ENCODE measurements at places on chromosomes 4 and X.
A peak's percentile ranks its signal among the peaks of the same experiment; 100 is the strongest.

GRCh38 chr4:116358633-116359222, 726.6 kb downstream of the TRAM1L1 start:
- DNase-seq = no peak

- no peak for DNase-seq
These were observed 189.8 kb upstream of the AFF2 start for GRCh38 chrX:148310426-148311165.

DNA sequence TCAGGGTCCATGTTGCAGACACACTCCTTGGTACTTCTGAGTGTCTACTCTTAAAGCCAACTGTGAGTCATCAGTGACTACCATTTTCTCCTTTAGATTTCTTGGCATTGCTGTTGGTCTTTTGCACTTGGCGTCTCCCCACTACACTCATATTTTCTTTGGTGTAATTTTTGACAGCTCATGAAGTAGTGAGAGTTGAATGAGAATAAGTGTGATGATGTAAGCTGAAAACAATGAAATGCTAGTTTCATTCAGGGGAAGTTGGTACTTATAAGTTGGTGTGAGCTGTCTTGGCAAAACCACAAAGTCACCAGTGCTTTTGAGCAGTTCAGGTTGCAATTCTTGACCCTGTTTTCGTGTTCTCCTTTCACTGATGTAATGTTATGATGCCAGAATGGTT, 142.9 kb upstream of the ARX start:
- no peak for DNase-seq

DNA sequence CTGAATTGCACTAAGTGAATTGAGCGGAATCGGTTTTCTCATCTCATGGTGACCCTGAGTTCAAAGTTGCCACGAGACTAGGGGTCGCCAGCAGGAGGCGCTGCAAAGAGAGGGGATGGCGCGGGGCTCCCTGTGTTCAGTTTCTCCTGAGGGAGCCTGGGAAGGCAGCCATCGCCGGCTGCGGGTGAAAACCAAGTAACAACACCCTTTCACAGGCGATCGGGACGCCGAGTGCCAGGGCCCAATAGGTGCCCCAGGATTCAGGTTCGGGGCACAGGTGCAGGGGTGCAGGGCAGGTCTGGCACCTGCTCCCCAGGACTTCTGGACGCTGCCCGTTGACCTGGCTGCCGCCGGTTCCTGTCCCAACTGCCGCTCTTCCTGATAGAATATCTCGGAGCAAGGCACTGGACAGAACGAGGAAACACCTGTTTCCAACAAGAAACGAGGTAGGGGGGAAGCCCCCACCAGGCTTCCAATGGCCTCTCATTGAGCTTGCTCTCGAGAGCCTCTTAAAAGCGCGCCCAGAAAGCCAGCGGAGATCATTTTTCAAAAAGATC, 1.1 kb upstream of the FGF16 start:
- DNase-seq = no peak

DNA sequence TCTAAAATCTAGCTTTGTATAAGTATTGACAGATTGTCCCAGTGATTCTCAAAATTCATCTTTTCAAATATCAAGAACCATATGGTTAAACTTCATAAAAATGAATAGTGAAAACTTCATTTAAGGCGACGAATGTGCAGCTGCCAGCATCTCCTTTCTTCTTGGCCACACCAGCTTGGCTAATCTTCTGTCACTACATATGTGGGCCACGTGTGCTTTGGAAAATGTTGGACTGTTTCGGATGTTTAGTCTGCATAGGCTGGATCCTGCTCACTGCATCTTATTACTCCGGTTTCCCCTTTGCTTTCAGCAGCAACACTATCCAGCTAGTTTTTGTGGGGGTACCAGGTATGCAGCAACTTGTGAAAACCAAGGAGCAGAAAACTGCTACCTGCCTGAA, 221.9 kb downstream of the BMPR1B start:
- no peak for DNase-seq

DNA sequence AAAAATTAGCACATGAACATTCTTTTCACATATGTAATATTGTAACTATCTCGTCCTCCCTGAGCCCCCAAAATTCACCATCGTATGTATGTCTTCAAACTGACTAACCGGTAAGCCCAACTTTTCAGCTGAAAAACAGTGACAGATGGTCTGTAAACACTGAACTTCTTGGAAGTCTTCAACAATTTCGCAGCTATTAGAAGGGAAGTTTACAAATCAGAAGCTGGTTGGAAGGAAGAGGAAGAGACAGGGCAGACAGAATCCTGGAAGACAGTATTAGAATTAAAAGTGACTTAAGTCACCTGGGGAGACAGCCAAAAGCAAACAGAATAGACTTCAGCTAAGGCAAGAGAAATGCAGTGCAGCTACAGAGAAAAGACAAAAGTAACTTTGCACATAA, 858.4 kb downstream of the ADGRL3 start:
- DNase-seq = no peak

DNA sequence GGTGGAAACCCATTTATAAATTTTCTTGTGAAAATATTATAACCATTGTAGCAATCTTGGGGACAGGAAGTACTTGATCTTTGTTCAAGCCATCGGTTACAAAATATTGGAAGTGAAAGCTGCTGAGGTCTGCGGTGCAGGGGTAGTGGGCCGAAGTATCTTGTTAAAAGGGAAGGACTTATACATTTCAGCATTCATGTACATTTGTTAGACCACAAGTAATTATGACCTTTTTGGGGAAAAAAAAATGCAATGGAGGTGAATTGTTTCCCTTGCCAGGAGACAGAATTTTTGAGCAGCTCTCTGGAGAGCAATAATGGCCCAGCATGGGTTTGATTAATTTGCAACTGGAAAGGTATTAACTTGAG, 121.3 kb downstream of the EGF start:
- DNase-seq = no peak

- no peak for DNase-seq
These were observed 144.8 kb downstream of the PAPSS1 start for GRCh38 chr4:107575243-107575642.

DNA sequence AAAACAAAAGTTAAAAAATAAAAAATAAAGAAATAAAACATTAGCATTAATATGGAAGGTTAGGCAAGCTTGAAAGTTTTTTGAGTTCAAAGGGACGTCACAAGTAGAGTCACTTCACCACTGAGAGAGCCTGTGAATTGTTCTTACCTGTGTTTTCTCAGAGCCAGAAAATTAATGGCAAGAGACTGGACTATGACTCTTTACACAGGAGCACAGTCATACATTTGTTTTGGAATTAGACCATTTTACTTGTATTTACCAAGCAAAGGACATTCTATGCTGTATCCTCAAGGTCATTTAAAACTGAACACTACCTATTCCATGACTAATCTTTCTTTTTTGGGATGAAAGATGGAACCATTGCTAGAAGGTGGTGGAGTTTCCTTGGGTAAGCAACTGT, 346.1 kb downstream of the FAM47B start:
- no peak for DNase-seq

DNA sequence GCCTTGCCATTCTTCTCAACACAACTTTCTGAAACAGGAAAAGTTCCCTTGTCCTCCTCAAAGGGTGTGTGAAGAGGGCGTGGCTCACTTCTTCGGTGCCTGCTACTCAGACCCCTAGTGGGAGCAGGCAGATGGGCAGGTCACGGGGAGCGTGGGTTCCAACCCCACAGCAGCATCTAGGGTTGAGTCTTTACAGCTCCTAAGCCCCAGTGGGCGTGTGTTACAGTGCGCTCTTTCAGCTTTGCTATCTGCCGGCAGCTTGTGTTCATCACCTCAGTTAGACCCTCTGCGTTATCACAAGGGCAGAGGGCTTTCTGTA, 57.5 kb upstream of the KLF3 start:
- DNase-seq = no peak

- no peak for DNase-seq
These were observed 114.8 kb upstream of the ADRA2C start for GRCh38 chr4:3651267-3651845.

DNA sequence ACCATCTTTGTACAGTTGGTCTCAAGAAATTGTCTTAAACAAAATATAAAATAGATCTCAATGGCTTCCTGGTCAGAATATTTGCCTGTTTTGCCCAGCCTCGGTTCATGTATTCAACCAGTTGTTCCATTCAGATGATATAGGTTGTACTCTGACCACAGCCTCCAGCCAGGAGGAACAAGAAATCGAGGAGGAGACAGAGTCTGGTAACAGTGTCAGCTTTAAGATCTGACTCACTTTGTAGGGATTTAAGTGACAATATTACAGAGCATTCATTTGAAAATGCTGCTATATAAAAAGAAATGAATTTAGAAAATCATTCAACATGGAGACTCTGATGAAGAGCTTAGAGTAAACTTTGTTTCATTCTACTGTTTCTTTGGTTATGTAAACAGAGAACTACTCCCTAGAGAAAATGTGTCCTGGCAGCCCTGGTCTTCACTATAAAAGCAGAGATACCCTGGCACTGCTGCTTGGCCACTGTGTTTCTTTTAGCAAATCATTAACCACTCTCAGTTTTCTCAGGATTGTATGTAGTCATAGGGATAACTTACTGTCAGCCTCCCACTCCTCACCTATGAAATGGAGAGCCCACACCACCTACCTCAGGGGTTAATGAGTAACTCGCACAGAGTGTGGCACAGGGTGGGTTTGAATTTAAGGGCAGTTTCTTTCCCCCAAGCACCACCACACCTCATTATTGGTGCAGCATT, 53.5 kb downstream of the PAGE2 start:
- no peak for DNase-seq

GRCh38 chr4:113758372-113758771, 3.2 kb downstream of the CAMK2D start:
- DNase-seq = no peak

GRCh38 chrX:130170752-130171445, 863 bp upstream of the RAB33A start:
- DNase-seq = peak; percentile 11

DNA sequence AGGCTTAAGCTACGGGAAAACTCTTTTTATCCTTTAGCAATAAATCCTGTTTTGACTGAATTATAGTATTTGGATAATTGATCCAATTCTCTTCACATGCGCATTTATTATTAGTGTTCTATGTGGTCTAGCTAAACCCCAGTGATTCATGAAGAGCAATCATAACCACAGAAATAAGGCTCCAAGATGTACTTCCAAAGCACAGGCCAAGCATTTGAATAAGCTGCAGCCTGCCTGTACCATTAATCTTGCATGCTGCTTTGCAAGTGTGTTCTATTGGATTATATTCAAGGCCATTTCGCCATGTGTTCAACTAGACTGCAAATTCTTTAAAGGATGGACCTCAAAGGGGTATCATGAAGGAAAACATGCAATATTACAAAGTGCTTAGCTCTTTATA, 385.2 kb upstream of the FAT1 start:
- DNase-seq = no peak

DNA sequence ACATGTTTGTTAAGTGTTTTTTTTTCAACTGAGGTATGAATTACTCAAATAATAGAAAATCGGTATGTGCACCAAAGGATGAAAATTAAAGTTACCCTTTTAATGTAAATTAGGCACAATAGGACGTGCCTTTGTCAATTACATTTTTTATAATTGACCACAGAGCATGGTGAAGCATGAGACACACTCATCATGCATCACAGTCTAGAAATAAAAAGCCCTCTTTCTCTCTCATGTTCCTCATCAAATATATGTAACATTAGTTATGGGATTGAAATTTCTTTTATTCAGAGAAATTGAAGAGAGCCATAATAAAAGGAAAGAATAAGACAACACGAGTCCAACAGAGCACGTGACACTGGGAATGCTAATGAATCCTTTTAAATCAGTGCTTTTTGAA, 3.5 kb downstream of the GNRHR start:
- no peak for DNase-seq

- DNase-seq = no peak
These were observed 247.9 kb downstream of the CCSER1 start for GRCh38 chr4:90375081-90375480.

DNA sequence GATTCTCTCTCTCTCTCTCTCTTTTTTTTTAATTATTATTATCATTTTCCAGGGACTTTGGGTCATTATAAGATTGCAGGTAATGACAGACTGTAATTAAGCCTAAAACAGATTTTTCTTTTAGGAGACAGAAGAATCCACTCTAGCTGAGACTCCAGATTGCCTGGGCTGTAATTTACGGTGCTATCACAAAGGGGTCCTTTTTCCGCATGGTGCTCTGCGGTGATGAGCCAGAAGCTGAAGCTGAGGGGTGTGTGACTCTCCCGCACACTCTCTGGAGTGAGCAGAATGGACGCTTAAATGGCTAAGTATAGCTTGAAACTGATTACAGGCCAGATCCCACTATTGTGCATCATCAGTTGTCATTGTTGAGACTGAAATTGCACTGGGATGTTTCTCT, 50.0 kb downstream of the LGI2 start:
- no peak for DNase-seq

GRCh38 chrX:154356596-154356995, 17.8 kb downstream of the FLNA start:
- no peak for DNase-seq

DNA sequence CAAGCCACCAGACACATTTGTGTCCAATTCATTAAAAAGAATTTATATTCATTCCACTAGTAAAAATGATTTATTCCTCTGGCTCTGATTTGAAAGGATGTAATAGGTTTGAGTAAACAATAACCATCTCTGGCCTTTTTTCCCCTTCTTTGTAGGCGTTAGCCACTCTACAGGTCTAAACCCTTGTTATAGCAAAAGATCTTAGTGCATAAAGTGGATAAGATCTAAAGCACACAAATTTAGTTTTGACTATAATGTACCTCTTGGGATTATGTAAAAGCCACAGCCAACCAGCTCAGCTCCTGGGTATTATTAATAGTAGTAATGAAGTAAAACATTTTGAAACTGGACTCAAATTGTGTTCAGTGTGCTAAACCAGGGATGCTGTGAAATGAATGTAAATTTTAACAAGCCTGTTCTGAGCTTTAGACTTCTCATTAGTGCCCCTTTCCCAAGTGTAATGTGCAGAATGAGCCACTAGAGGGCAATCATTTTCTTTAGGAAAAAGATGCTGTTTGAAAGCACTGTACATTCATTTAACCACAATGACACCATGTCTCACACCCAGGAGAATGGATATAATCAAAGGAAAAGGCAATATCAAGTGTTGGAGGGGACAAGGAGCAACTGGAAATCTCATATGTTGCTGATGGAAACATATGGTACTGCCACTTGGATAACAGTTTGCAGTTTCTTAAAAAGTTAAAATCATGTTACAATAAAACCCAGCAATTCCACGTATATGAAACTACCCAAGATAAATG, 69.7 kb downstream of the KLHL8 start:
- DNase-seq = peak; percentile 44
